ENCODE measurements at places on chromosomes 13 and 19.
A peak's percentile ranks its signal among the peaks of the same experiment; 100 is the strongest.

GRCh38 chr19:6713773-6714692 lies 6.4 kb downstream of the C3 start:
- no peak for DNase-seq
- H3K36me3 ChIP-seq = no peaks in the 10 kb centered on the region
- H3K4me3 ChIP-seq = no peak overlapping the region
- no peaks in the 10 kb centered on the region for H3K4me1 ChIP-seq
- no peak overlapping the region for H3K27ac ChIP-seq

DNA sequence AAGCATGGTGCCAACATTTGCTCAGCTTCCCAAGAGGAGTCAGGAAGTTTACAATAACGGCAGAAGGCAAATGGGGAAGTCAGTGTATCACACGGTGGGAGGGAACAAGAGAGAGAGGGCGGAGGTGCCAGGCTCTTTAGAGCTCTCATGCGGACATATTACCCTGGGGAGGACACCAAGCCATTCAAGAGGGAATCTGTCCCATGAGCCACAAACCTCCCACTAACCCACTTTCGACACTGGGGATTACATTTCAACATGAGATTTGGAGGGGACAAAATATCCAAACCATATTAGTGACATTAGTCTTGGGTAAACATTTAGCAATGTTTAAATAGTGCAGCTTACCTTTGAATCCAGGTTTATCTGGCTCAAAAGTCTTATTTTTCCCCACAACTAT lies 69.9 kb downstream of the SLAIN1 start:
- no peaks in the 10 kb centered on the region for H3K4me1 ChIP-seq
- H3K27ac ChIP-seq = no peak overlapping the region
- H3K27me3 ChIP-seq = no peaks in the 10 kb centered on the region
- H3K36me3 ChIP-seq = peaks cover 5% of the 10 kb centered on the region

DNA sequence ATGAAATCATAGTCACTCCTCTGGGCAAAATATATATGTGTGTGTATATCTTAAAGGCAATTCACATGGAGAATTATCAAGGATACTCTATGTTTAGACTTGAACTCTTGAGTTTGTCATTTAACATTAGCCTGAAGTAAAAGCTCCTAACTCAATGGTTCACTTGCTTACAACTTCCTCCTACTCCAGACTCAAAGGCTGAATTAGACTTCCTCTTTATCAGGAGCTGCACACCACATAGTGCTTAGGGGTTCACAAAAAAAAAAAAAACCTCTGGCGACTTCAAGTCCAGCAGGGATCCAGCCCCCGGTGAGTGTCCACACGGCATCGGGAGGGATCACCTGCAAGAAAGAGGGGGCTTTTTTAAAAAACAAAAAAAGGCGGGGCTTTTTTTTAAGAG lies 68.2 kb upstream of the LSM14A start:
- no peak overlapping the region for H3K27ac ChIP-seq
- H3K36me3 ChIP-seq = no peaks in the 10 kb centered on the region
- DNase-seq = no peak
- H3K4me3 ChIP-seq = no peak overlapping the region

- H3K4me1 ChIP-seq = no peaks in the 10 kb centered on the region
- no peak overlapping the region for H3K27ac ChIP-seq
- no peaks in the 10 kb centered on the region for H3K36me3 ChIP-seq
- no peaks in the 10 kb centered on the region for H3K27me3 ChIP-seq
These were observed 14.2 kb downstream of the OR7A17 start for GRCh38 chr19:14871619-14872230.

DNA sequence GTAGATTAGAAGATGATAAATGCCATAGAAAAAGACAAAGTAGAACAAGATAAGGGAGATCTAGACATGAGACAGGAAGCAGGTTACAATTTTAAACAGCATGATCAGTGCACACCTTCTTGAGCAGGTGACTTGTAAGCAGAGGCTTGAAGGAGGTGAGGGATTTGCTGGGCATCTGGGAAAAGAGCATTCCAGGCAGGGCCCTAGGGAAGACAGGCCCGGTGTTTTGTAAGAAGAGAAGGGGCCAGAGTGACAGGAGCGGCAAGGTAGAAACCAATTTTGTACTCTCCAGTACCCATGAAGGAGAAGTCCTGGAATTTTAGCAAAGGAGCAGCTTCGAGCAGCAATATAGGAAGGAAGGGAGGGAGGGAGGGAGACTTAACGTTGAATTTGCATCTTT lies 296.5 kb downstream of the MZT1 start:
- no peaks in the 10 kb centered on the region for H3K27me3 ChIP-seq
- no peaks in the 10 kb centered on the region for H3K36me3 ChIP-seq
- H3K27ac ChIP-seq = no peak overlapping the region
- no peaks in the 10 kb centered on the region for H3K4me1 ChIP-seq
- no peak for DNase-seq

DNA sequence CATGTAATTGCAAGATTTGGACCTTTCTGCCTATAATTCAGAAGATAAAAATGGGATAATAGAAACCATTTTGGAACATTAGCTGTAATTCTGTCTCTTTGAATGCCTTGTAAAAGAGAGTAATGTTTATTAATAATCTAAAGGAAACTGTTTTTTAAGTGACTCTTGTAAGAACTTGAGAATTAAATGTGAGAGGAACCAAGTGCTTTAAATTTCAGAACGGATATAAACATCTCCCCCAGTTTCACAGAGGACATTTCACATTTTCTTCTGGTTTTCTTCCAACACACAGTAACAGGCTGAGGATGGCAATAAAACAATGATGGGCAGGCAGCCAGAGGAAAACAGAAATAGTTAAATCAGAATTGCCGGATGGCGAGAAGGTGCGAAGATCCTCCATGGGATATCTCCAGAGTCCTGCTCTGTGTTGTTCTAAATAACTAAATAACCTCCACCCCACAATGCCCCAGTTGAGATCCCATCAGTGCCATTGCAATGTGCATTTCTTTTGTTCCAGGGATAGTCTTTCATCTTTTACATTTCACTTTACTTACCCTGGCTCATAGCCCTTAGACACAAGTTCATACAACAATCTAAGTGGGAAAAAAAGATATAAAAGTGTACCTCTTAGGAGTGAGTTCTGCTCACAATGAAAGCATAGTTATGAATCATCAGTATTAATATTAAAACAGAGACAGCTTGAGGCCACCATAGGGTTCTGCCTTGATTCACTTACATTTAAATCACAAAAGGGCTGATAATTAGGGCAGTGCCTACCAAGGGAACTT lies 73.3 kb downstream of the TNFRSF19 start:
- H3K4me1 ChIP-seq = no peaks in the 10 kb centered on the region
- no peak overlapping the region for H3K27ac ChIP-seq
- no peak for DNase-seq
- no peaks in the 10 kb centered on the region for H3K36me3 ChIP-seq

DNA sequence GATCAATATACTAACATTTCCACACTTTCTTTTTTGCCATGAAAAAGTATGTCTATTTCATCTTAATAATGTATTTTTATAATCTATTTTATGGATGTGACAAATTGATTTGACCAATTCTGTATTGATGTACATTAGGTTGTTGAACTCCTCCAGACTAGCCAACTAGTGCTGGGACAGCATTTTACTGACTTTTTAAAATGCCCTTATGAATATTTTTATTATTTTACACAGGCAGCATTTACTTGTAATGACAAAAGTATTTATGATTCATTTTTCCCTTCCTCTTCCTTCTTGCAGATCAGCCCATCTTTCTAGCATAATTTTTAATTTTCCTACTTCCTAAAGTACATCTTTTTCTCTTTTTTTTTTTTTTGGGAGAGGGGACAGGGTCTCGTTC lies 918 bp upstream of the FUZ start:
- no peak for DNase-seq
- peak overlapping the region; percentile 88 for H3K27ac ChIP-seq
- H3K4me1 ChIP-seq = no peaks in the 10 kb centered on the region
- no peaks in the 10 kb centered on the region for H3K36me3 ChIP-seq
- peak overlapping the region; percentile 65 for H3K4me3 ChIP-seq

- H3K4me1 ChIP-seq = no peaks in the 10 kb centered on the region
- no peak overlapping the region for H3K4me3 ChIP-seq
- no peak for DNase-seq
- H3K36me3 ChIP-seq = no peaks in the 10 kb centered on the region
These were observed 510.9 kb downstream of the KLF12 start for GRCh38 chr13:73623281-73623680.

- H3K27me3 ChIP-seq = no peaks in the 10 kb centered on the region
- no peak overlapping the region for H3K27ac ChIP-seq
- DNase-seq = no peak
- H3K36me3 ChIP-seq = no peaks in the 10 kb centered on the region
These were observed 353.8 kb downstream of the ENOX1 start for GRCh38 chr13:43432958-43433357.

GRCh38 chr19:45472563-45473366 lies 5.0 kb downstream of the FOSB start:
- no peaks in the 10 kb centered on the region for H3K36me3 ChIP-seq
- H3K4me1 ChIP-seq = no peaks in the 10 kb centered on the region
- no peak for DNase-seq

GRCh38 chr13:101919541-101920181 lies 467.2 kb downstream of the ITGBL1 start:
- H3K27ac ChIP-seq = no peak overlapping the region
- DNase-seq = no peak
- H3K4me3 ChIP-seq = peak overlapping the region; percentile 9
- H3K36me3 ChIP-seq = no peaks in the 10 kb centered on the region
- peaks cover 5% of the 10 kb centered on the region for H3K27me3 ChIP-seq

Data from right atrium auricular region (tissue), 2 donors.